Stimulated activated CD8-positive, alpha-beta memory T cell treated with anti-CD3 and anti-CD28 coated beads, Interleukin-2, amount 100 ng/mL, for 1 hour (primary cell): ENCODE measurements at places on chromosomes 13 and 19.

- no peak for DNase-seq
These were observed 25.1 kb upstream of the ZNF850 start for GRCh38 chr19:36797786-36798108.

DNA sequence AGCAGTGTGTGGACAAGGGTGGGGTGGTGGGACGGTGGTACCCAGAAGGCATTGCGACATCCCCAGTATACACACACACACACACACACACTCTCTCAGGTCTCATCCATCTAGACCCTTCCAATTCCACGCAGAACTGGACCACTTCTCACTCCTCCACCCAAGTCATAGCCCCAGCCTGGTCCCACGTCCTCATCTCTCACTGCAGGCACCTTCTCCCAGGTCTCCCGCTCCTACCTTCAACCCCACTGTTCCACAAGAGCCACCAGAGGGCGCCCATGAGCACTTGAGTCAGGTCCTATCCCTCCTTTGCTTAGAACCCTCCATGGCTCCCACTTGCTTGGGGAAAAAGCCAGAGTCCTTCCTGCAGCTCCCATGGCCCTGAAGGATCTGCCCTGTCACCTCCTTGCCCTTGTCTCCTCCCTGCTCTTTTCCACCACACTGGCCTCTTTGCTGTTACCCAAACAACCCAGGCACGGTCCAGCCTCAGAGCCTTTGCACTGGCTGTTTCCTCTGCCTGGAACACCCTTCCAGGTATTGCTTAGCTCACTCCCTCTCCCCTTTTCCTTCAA, 62.6 kb downstream of the IER2 start:
- peak; percentile 37 for DNase-seq

DNA sequence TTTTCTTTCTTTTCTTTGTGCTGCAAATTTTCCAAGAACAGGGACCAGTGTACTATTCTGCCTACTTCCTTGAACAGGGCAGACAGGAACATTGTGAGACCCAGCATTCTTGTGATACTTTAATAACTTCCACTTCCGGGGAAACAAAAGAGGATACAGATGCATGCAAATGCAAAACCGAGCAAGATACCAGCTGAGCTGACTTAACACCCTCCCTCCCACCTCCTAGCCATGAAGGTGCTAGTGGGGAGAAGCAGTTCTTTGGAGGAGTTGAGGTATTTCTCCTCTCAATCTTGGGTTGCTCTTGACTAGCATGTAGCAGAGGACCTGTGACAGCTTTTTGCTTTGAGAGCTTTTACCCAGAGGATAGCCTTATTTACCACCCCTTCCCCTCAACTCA, 111.2 kb downstream of the KLF5 start:
- DNase-seq = no peak

GRCh38 chr19:3801412-3802096, 15.4 kb upstream of the MATK start:
- peak; percentile 32 for DNase-seq

GRCh38 chr13:106650690-106651205, 82.8 kb upstream of the ARGLU1 start:
- no peak for DNase-seq

DNA sequence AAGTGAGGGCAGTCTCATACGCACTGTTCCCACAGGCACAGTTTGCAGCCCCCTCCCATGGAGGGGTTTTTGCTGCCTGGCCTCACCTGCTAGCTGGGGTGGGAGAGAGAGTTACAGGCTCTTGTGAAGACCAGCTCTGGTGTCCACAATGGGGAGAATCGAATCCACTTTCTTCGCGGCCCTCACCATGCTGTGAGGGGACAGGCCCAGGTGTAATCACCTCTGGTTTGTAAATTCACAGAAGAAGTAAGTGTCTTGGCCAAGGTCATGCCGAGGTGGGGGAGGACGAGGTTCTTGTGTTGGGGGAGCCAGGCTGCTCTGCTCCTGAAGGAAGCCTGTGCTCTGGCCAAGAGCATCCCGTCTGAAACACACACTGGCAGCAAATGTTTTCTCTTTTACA, 39.5 kb downstream of the TEX29 start:
- DNase-seq = no peak

GRCh38 chr19:39408392-39409207, 2.0 kb downstream of the ZFP36 start:
- no peak for DNase-seq
